ENCODE measurements at places on chromosomes 2 and 18.
A peak's percentile ranks its signal among the peaks of the same experiment; 100 is the strongest.

GRCh38 chr2:121147766-121148165, 137.2 kb downstream of the TFCP2L1 start:
- DNase-seq, result no peak

DNA sequence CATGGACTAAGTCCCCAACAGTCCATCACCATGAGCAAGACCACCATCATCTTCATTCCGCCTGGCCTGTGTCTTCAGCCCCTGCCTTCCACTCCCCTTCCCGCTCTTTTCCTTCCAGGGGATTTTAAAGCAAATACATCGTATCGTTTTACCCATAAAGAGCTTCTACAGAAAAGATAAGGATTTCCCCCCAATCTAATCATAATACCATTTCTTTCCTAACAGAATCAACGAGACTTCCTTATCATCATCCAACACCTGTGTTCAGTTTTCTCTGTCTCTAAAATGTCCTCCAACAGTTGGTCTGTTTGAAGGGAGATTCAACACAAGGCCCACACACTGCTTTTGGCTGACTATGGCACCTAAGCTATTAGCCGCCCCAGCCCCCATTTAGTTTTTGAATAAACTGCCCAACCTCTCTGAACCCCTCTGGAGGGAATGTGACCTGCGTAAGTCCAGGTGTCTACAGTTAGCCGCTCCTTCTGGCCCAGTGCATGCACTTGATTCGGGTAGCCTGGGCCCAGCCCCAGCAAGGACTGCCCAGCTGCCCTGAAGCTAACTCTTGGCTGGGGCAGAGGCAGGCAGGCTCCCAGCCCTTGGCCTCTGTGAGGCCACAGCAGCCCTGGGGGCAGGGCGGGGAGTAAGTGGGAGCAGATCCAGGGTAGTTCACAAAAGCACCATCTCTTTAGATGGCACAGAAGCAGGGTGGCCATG, 25.3 kb upstream of the SEMA4C start:
- no peak for DNase-seq

DNA sequence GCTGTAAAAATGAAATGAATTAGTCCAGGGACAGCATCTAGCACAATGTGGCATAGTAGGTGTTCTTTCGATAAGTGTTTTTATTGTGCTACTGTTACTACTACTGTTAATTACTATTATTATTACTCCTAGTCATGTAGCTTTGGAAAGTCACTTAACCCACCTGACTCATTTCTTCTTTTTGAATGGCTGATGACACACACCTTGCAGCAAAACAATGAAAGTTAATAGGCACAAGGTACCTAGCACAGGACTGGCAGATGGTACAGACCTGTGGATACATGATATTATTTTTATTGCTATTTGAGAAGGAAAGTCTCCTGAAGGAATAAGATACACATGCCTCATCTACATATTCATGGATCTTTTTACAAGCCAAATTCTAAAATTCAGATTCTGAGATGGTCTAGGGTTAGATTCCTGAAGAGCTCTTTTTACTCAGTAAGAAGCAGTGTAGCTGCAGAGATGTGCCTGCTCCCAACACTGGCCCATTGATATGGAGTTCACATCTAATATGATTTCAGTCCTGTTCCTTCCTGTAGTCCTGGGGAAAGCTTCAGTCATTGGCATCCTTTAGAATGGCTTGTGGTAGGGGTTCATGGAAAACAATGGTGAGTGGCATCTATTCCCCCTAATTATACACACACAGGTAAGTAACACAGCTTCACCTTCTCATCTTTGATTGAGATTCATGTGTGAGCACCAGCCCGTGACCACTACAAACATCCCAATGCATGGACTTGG, 7.9 kb upstream of the ERMN start:
- DNase-seq, result no peak

DNA sequence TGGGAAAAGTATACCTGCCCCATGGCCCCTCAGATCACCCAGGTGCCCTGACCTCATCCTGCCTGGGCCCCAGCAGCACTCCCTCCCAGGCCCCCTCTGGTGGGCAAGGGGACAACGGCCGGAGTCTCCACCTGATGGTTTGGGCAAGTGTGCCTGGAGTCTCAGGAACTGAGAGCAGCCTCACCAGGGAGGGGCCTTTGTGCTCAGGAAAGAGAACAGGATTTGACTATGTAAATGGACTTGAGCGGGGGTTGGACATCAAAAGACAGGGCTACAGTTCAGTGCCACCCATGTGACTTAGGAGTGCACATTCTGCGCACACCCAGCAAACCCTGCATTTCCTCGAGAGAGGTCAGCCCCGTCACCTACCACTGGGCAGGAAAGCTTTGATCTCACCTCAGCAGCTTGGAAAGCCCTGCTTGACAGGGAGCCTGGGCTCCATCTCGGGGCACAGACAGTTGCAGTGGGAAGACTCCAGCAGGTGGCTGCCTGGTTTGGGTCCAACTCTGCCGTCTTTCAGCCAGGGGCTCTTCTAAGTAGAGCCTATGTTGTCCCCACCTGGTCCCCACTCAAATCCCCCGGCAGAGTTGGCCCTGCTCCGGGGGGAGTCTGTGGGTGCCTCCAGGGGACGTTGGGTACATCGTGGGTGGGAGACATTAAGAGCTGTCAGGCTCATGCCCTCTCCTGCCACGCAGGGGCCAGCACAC, 3.3 kb downstream of the INPP5D start:
- DNase-seq, result no peak

DNA sequence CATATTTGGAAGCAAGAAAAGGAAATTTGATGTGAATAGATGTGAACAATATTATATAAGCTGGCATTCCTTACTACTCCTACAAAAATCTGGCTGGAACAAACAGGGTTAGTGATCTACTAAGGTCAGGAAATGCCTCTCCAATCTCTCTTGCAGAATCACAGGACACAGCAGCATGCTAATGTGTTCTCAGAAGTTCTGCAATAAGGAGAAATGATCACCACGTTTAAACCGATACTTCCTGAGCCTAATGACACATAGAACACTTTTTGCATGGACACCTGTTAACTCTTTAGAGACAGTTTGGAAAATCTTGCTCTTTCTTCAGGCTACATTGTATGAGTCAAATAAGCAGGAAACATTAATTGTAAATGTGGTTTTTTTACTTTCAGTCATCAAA, 89.6 kb upstream of the MAP3K20 start:
- no peak for DNase-seq

DNA sequence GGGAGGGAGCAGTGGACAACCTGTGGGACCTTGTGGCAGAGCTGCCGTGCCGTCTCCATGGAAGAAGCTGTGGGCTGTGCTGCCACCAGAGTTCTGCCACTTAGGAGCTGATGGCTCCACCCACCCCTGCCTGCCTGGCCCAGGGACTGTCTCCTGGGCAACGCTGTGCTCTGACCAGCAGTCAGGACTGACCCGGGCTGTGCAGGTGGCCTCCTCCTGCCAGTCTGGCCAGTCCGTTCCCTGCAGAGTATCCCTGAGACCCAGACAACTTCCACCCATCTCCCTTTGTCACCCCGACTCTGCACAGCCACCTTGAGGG, 12.8 kb downstream of the ASIC4 start:
- no peak for DNase-seq

- no peak for DNase-seq
Measured at GRCh38 chr2:228819701-228820100, 451.4 kb downstream of the PID1 start.

GRCh38 chr2:131094463-131095281, 1.4 kb upstream of the FAM168B start:
- DNase-seq, result peak; percentile 78

- DNase-seq, result no peak
Measured at GRCh38 chr18:69162649-69163048, 238.0 kb upstream of the DOK6 start.

- no peak for DNase-seq
Measured at GRCh38 chr2:43040084-43040854, 186.1 kb downstream of the ZFP36L2 start.

DNA sequence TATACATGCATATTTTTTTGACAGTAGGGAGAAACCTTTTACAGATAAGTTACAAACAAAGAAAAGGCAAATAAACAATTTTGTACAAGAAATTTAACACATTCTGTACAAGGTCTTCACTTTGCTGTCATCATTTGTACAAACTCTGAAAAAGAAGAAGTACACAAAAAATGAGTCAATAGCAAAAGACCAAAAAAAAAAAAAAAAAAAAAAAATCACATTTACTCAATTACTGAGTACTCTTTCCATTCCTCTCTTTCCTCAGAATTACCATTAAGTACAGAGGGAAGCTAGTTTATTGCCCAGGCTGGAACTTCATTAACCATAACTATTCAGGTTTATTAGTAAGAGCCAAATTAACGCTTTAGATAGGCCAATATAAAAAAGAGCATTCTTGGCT, 5.6 kb upstream of the STPG4 start:
- no peak for DNase-seq

DNA sequence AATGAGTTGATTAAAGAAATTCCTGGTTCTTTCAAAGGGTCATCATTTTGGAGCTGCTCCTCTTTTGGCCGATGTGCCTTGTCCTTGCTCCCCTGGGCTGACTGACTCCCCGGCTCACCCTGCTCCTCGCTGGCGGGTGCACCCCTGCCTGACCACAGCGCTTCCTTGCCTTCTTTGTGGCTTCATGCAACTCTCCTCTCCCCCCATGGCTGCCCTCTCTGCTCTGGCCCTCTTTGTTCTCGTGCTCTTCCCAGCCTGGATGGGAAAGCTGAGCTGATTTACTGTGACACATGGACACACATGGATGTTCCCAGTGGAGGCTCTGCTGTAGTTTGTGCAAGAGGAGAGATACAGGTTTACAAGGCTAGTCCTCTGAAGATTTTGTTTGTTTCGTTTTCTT, 234.6 kb downstream of the HAUS1 start:
- no peak for DNase-seq

- peak; percentile 46 for DNase-seq
Measured at GRCh38 chr2:17752892-17753802, 463 bp downstream of the SMC6 start.

DNA sequence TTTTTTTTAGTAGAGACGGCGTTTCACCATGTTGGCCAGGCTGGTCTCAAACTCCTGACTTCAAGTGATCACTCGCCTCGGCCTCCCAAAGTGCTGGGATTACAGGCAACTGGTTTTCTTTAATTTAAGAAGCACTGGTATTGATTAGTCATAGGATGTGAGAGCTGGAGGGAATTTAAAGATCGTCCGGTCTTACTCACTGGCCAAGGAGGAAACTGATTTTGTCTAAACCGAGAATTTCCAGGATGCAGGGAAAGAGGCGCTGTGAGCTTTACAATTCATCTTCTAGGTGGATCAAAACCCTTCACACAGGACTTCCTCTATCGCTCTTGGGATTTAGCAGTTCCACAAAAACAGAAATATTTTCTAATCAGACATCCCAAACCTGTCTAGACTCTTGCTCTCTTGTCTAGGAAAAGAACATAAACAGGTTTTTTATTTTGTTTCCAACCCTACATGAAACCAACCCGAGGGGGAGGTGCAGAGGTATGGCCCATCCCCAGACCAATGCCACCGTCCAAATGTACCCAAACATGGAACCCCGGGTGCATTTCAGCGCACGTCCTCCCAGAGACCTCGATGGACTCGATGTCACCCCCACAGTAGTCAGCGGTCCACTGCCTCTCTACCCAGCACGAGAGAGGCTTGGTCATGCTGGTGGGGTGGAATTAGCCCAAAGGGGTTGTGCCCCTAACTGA, 12.5 kb upstream of the TUBB6 start:
- DNase-seq, result no peak

All from NCI-H345 (cell line).